NCI-H510A (cell line): ENCODE measurements at places on chromosomes 7 and 10.

- no peak for DNase-seq
Observed at GRCh38 chr7:132103718-132104117, 472.6 kb downstream of the PLXNA4 start.

- no peak for DNase-seq
Observed at GRCh38 chr7:50856806-50857205, 74.1 kb upstream of the GRB10 start.

GRCh38 chr10:62911210-62911963, 95.2 kb upstream of the EGR2 start:
- DNase-seq = no peak

- no peak for DNase-seq
Observed at GRCh38 chr10:45238896-45239295, 76.5 kb downstream of the OR13A1 start.

GRCh38 chr10:123132576-123133477, 2.9 kb upstream of the HMX3 start:
- peak; percentile 63 for DNase-seq

- no peak for DNase-seq
Observed at GRCh38 chr10:124712704-124713407, 31.3 kb downstream of the FAM53B start.

DNA sequence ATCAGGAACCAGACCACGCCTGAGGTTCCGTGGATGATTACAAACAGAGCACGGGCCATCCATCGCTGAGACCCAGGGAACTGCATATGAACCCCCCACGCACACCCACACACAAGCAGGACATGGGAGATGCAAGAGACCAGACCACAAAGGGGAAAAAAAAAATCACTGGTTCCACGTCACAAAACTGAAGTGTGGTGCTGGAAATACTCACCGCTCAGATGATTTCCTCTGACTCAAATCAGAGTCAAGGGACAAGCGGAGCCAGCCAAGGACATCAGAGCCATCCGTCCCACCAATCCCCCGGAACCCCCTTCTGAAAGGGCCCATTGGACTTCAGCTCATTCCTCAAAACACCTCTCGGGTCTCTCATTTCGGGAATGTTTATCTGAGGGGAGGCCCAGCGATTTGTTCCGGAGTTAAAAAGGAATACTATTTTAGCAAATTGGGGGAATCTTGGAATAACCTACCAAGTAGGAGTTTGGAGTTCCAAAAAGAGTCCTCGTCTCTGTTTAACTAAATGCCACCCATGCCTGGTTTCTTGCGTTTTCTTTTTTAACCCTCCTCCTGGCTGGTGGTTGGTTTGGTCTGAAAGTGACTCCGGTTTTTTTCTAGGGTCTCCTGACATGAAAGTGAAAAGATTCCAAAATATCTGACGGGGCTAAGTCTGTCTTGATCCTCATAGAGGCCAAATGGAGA, 15.0 kb downstream of the SNX8 start:
- DNase-seq = no peak

DNA sequence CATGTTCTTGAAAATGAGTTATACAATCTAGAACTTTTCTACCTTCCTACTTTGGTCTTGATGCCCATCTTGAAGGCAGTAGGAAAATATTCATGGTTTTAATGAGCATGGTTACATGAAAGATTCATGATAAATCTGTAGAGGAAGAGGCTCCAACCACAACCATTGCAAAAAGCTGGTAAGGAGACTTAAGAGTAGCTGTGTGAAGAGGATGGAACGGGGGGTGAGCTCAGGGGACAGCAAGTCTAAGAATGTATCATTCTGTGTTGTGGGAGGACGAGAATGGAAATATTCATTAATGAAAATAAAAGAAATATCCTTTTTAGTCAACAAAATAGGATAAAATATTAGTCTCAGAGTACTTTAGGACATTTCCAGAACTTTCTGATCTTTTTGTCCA, 81.1 kb downstream of the BMPER start:
- DNase-seq = no peak

DNA sequence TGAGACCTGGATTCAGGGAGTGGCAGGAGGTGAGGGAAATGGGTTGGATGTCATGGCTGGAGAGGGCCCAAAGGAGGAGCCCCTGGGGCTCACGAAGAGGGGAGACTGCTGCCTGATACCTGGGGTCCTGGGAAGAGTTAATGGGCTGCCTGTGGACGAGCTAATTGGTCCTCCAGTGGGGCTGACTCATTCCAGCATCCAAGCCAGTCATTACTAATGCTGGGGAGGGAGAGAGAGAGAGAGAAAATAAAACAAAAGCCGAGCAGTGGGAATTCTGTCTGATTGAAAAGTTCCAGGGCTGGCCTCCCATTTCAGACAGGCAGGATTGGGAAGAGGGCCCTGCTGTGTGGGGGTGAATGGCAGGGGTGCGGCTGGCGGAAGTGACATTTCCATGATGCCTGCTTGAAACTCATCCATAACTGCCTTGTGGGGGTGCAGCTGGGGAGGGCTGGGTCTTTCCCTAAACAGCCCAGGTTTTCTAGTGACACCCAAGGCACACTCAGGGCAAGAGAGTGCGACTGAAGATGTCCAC, 297.8 kb downstream of the RPS24 start:
- DNase-seq = no peak

- DNase-seq = no peak
Observed at GRCh38 chr7:36509962-36510361, 120.3 kb downstream of the ANLN start.

DNA sequence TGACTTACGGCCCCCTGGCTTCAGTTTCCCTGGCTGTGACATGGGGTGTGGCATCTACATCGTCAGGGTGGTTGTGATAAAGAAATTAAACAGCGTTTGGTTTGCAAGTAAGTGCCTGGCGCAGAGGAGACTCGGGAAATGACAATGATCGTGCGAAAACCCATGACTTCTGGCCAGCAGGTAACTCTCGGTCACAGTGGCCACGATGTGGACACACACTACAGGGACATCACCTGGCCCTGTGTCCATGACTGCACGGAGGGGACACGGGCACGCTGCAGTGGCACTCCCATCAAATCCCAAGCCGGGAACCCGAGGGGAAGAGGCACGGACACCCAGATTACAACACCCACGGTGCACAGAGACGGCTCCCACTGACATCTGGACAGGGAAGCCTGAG, 28.7 kb downstream of the PAPOLB start:
- no peak for DNase-seq

DNA sequence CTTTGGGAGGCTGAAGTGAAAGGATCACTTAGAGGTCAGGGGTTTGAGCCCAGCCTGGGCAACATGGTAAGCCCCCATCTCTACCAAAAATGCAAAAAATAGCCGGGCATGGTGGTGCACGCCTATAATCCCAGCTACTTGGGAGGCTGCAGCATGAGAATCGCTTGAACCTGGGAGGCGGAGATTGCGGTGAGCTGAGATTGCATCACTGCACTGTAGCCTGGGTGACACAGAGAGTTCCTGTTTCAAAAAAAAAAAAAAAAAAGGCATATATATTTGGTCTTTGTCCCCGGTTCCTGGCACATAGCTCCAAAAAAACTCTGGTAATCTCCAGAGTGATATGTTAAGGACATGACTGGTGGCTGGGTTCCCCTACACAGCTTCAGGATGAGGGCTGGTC, 147.3 kb downstream of the SEC23IP start:
- DNase-seq = no peak

DNA sequence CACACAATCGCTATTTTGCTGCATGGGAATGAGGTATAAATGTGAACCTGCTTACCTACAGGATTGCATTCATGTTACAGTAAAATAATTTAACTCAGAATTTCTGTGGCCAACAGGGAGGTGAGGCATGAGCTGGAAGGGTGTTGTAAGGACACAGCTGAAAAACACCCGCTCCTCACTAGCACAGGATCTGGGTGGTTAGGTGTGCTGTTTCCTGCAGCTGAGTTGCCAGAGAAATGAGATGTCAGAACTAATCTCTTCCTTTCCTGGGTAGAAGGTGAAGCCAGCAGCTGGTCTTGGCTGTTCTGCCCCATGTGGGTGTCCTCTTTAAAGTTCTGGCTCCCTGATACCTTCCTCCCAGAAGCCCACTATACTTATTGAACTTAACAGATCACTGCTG, 39.0 kb upstream of the ZNF438 start:
- DNase-seq = no peak

- DNase-seq = no peak
Observed at GRCh38 chr7:40316176-40316575, 181.4 kb downstream of the SUGCT start.
